ENCODE measurements at places on chromosomes 2 and 18.
A peak's percentile ranks its signal among the peaks of the same experiment; 100 is the strongest.

DNA sequence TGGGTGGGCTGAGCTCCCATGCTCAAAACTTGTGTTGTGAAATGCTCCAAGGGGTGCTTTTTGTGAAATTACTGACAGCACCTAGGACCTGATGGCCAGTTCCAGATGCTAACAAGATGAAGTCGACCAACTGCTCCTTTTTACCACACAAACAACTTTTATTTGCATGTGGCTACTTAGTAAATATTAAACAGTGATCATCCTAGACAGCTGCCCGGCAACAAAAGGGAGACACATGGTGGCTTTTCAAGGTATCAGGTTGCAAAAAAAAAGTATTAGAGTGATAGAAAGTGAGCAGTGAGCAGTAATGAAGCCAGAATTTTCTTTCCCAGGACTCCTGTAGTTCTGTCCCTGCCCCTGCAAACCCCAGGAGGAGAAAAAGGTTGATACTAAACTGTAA, 118.5 kb downstream of the RPIA start:
- no peak for DNase-seq

DNA sequence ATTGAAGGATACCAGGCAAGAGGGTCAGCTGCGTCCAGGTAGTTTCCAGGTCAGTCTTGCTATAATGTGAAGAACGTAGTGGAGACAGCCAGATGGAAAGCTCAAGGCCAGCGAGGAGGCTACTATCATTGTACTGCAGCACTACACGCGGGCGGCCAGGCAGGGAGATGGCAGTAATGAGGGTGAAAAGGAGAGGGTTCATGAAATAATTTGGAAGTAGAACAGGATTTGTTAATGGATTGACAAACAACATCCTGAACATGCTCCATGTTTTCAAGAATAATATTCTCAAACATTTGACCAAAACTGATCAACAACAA, 17.1 kb downstream of the SPIRE1 start:
- DNase-seq, result no peak

GRCh38 chr2:145789636-145790035, 1269.7 kb upstream of the ZEB2 start:
- no peak for DNase-seq

DNA sequence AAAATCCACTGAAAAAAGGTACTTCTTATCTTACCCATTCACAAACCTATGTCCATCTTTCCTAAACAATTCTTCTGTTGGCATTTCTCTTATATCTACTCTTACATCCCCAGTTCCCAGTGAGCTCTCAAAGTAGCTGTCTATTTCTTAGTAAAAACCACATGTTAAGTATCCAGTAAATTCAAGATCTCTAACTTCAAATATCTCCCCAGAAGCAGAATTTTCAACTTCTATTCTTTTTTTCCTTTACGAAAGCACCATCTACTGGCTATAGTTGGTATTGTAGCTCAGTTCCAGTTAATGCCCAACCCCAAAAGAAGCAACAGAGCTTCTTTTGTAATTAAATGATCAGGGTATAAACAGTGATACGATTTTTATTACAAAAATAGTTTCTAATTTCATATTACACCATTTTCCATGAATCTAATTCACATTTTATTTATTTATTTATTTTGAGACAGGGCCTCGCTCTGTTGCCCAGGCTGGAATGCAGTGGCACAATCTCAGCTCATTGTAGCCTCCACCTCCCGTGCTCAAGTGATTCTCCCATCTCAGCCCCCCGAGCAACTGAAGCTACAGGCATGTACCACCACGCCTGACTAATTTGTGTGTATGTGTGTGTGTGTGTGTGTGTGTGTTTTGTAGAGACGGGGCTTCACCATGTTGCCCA, 28.5 kb downstream of the HRH4 start:
- DNase-seq, result no peak

- no peak for DNase-seq
Measured at GRCh38 chr2:44441200-44441599, 79.5 kb downstream of the CAMKMT start.

DNA sequence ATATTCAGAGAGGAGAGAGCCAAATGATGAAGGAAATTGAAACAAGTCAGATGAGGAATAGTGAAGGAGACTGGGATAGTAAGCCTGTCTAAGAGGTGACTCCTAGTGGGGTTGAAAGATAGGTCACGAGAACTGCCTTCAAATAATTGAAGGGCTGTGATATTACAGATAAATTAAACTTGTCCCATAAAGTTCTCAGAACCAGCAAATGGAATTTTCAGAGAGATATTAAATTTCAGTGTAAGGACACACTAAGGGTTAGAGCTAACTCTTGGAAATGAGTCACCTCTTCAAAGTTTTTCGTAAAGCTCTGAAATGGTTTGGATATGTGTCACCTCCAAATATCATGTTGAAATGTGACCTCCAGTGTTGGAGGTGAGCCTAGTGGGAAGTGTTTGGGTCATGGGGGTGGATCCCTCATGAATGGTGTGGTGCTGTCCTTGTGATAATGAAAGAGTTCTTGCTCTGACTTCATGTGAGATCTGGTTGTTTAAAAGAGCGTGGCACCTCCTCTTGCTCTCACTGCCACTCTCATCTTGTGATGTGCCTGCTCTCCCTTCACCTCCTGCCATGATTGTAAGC, 87.3 kb downstream of the BABAM2 start:
- DNase-seq, result no peak

- no peak for DNase-seq
Measured at GRCh38 chr2:242032780-242033656, 163.5 kb downstream of the RTP5 start.

GRCh38 chr2:202178346-202178958, 59.9 kb downstream of the SUMO1 start:
- DNase-seq, result peak; percentile 28

- no peak for DNase-seq
Measured at GRCh38 chr2:75505012-75505411, 55.7 kb downstream of the EVA1A start.

- no peak for DNase-seq
Measured at GRCh38 chr18:70004696-70005095, 57.0 kb upstream of the CD226 start.

DNA sequence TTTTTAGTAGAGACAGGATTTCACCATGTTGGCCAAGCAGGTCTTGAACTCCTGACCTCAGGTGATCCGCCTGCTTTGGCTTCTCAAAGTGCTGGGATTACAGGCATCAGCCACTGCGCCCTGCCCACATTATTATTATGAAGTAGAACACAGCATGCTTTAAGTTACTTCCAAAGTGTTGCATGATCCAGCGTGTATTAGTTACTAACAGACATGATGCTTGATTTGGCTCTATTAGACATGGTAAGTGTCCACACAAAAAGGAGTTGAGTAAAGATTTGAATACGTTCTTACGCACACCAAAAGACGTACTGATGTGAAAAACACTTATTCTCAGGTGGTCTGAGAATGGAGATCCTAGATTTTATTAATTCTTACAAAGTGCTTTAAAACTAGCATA, 50.0 kb downstream of the SLC38A11 start:
- DNase-seq, result no peak

- no peak for DNase-seq
Measured at GRCh38 chr2:101540518-101540917, 65.6 kb upstream of the RFX8 start.

DNA sequence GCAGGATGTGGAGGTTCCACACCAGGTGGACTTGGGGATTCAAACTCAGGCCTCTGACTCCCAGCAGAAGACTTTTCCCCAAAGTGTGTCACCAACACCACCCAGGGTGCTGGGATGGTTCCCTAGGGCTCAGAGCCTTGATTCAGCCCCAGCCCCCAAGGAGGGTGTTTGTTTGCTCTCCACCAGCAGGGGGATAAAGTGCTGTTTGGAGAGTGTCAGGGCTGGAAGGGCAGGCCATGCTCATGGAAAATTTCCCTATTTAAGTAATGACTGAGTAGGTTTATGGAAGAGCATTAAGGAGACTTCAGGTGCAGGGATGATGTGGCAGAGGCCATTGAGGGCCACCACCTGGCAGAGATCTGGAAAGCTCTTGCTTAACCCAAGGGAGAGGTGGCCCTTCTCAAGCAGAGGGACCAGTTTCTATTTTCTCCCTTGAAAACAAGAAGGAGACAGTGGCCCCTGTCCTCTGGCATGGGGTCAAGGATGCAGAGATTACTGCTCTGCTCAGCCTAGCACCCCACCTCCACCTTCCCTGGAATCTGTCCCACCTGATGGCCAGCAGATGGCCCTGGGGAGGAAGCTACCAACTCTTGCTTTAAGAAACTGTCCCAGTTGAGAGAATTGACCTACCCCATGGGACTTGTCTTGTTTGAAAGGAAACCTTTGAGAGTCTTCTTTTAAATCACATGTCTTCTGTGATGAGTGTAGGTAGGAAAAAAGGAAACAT, 122.1 kb downstream of the ACOXL start:
- DNase-seq, result no peak

GRCh38 chr2:211085056-211085680, 528.8 kb downstream of the CPS1 start:
- DNase-seq, result peak; percentile 32

DNA sequence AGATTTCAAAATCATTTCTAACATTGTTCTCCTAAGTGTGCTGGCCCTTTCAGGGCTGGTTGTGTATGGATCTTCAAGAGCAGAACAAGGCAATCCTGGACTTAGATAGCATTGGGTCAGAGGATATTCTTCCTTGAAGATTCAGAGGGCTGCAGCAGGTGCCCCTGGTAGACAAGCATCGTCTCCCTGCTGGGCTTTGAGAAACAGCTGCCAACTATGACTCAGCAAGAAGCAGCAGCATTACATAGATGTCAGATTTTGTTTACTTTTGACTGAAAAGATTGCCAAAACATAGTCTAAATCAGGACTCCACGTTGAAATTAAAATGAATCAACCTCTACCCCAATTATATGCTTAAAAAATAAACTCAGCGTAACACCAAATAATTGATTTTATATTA, 618.8 kb downstream of the SOCS6 start:
- DNase-seq, result peak; percentile 3

DNA sequence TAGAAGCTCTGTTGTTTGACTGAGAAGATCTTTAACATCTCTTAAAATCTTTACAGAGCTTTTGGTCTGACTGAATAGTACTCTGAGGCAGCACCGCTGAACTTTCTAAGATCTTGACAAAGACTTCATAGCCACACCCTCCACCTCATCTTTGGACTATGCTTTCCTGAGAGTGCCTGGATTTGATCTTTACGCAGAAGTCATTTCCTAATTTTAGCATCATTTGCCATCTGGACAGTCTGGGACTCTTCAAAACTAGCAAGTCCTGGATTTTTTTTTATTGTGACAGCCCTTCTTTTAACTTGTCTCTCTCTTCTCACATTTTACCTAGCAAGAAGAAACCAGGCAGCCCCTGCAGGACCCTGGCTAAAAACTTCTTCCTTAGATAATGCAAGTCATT, 188.8 kb downstream of the CTIF start:
- no peak for DNase-seq

GRCh38 chr2:239467956-239468490, 67.2 kb upstream of the HDAC4 start:
- DNase-seq, result no peak

GRCh38 chr2:121297217-121297830, 12.3 kb upstream of the TFCP2L1 start:
- DNase-seq, result no peak

- DNase-seq, result no peak
Measured at GRCh38 chr2:71074893-71075395, 6.5 kb downstream of the NAGK start.

GRCh38 chr2:127506510-127506909, 19.8 kb downstream of the IWS1 start:
- DNase-seq, result no peak

DNA sequence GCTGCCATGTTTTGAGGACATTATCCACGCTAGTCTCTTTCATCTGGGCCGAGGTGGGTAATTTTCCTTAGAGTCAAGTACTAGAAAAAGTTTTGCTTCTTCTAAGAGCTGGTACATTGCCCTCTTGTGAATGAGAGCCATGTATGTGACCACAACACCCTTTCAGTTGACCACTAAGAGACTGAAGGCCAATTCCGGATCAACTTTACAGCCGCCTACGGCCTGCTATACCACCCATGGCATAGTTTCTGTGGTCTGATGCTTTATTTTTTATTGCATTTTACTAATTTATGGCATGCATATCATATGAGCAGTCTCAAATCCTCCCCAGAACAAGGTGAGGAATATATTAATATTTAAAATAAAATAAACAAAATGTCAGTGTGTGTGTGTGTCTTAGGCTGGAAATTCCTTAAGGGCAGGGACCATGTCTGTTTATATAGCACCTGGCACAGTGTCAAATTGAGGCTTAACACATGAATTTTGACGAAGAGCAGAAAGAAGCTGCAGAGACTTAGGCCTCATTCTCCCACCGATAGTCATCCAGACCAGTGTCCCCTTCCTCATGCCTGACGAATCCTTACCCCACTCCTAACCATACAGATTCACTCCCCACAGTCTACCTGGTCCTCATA, 35.4 kb downstream of the PSD4 start:
- no peak for DNase-seq

DNA sequence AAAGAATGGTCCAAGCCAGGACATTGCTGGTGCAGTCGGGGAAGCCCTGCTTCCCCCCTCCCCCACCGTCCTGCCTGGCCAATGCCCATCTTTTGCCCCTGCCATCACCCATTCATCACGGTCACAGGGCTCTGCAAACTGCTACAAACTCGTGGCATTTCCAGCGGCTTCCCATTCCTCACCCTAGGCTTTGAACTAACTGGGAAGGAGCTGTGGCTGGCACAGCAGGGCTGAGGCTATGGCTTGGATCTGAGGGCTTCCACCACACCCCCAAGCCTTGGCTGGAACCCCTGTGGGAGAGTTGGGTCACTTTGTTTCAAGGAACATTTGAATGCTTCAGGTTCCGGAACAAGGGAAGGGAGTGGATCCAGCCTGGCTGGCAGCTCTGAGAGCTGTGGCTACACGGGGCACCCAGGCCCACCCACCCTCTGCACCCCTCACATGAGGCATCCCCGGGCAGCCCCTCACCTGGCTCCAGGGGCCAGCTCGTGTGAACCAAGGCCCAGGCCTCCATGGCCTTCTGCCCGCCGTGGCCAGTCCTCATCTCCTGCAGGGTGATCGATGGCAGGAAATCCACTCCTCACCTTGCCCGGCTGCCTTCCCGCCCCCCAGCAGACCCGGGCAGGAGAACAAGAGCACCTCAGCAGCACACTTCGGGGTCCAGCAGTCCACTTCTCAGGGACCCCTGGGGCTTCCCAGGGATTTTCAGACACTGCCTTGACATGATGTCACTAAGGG, 58.8 kb upstream of the OTOS start:
- DNase-seq, result no peak

DNA sequence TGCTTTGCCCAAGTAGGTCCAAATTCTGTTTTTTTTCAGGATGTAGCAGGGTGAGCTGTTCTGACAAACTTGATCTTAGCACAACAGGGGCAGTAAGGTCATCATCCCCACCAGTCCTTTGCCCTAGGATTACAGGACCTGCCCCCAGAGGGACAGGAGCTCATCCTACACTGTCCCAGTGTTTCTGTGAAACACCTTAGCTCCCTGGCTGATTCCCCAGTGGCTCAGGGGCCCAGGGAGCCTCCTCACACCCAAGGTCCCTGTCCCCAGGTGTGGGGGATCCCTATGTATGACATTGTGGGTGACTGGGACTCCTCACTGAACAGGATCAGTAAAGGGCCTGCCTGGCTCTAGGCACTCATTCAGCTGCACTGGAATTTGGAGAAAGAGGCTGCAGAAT, 191.2 kb downstream of the ANKRD30B start:
- no peak for DNase-seq
